ENCODE measurements at places on chromosomes 1 and 21.

- no peak for DNase-seq
Observed at GRCh38 chr1:67947114-67947513, 103.3 kb downstream of the DIRAS3 start.

GRCh38 chr1:26370591-26371382 is 1.8 kb downstream of the ZNF683 start:
- no peak for DNase-seq

DNA sequence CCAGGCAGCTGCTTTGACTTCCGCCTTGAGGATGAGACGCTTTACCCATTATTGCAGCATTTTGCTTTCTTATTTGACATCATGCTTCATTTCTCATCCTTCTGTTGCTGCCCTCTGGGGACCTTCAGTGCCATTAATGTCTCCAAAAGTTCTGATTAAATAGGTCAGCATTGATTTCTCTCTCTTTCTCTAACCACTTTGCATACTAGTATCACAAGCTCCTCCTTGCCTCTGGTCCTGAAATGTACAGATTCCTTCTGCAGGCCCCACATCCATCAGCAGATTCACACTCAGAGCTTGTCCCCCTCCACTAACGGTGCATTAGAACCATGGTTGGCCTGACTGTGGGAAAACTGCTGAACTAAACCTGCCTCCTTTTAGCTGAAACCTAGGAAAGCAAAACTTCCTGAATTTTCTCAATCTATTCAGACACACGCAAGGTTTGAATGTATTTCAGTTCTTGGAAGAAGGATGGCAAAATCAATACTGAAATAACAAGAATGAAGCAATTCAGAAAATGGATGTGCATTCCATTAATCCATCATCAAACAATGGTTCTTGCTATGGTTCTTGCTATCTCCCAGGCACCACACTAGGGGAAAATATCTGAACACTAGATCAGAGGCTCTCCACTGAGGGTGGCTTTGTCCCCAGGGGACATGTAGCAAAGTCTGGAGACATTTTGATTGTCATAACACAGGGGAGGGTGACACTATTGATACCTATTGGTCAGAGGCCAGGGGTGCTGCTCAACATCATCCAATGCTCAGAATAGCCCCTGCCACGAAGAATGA is 154.5 kb downstream of the PCP4 start:
- no peak for DNase-seq

DNA sequence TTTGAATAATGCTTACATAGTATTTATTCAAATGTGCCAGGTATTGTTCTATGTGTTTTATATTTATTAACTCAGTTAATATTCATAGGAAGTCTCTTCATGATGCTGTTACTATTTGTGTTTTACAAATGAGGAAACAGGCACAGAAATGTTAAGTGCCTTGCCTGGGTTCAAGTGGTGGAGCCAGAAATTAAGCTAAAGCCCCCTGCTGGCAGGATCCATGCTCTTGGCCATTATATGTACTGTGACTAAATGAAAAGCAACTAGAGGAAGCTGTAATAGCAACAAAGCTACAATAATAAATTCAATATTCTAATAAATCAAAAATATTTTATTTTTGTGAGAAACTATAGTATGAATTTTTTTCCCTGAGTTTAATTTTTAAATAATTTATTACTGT is 30.0 kb downstream of the IARS2 start:
- no peak for DNase-seq

DNA sequence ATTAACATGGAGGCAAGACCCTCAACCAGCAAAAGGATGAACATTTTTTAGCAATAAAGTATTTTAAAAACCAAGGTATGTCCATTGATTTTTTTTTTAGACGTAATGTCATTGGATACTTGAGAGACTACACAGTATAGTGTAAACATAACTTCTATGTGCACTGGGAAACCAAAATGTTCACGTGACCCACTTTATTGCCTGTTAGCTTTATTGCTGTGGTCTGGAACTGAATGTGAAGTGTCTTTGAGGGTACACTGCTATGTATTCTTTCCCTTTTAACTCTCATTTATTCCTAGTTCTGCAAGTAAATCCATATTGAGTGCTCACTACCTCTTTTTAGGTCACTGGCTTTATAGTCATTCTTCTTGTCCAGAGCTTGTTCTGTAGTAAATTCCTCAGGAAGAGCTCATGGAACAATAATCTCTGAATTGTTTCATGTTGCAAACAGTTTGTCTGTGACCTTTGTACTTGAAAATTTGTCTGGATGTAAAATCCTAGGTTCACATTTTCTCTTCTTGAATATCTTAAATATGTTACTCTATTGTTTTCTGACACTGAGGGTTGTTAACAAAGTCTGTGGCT is 20.6 kb downstream of the ABCD3 start:
- DNase-seq = no peak

All from activated T-cell treated with anti-CD3 and anti-CD28 coated beads, Interleukin-2, amount 50 U/mL, for 1 hour (primary cell).